ENCODE measurements at places on chromosomes 12 and 14. TPM values are rescaled to one million over a fixed set of nuclear protein-coding genes. Genes with fewer than 3 reads are reported as not detected.

The LRRC23 gene
- total RNA-seq: 3.6 TPM

DNA sequence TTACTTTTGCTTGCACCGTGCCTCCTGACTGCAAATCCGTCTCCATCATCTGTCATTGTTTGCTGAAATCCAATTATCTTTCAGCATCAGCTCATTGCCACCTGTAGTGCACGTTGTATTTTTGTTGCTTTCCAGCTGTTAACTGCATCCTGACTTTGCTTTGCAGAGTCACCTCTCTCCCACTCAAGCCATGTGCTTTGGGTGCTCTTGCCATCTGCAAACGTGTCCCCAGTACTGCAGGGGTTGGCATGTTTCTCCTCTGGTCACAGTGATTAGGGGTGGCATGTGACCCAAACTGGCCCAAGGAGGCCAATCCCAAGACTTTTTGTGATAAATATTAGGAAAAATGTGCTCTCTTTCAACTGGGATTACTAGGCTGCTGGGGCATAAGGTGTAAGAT lies 10.5 kb upstream of the TMED2 start:
- H3K4me3 ChIP-seq: no peak overlapping the region
- no peaks in the 10 kb centered on the region for H3K27me3 ChIP-seq
- DNase-seq: no peak
- H3K36me3 ChIP-seq: no peaks in the 10 kb centered on the region
- H3K27ac ChIP-seq: no peak overlapping the region
- H3K4me1 ChIP-seq: no peaks in the 10 kb centered on the region

- no peaks in the 10 kb centered on the region for H3K27me3 ChIP-seq
- no peaks in the 10 kb centered on the region for H3K4me1 ChIP-seq
- no peak overlapping the region for H3K27ac ChIP-seq
- H3K4me3 ChIP-seq: no peak overlapping the region
- no peak for DNase-seq
- no peaks in the 10 kb centered on the region for H3K36me3 ChIP-seq
These were observed 383.8 kb downstream of the PCNX1 start for GRCh38 chr14:71290960-71291466.

DNA sequence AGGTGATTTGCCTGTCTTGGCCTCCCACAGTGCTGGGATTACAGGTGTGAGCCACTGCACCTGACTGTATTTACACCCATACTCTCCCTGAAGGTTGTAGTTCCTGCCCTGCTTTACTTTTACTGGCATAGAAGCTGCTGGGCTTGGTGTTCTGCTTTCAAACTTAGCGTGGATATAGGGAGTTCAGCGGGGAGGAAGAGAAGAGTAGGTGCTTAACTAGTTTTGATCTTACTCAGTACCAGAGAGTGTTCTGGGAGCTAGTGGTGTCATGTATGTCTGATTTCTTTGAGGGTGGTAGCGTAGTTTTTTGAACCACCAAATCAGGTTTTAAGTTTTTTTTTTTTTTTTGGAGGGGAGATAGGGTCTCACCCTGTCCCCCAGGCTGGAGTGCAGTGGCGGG lies 13.8 kb downstream of the RCOR1 start:
- DNase-seq: no peak
- H3K4me3 ChIP-seq: no peak overlapping the region
- H3K27ac ChIP-seq: no peak overlapping the region
- peaks cover 2% of the 10 kb centered on the region for H3K36me3 ChIP-seq

DNA sequence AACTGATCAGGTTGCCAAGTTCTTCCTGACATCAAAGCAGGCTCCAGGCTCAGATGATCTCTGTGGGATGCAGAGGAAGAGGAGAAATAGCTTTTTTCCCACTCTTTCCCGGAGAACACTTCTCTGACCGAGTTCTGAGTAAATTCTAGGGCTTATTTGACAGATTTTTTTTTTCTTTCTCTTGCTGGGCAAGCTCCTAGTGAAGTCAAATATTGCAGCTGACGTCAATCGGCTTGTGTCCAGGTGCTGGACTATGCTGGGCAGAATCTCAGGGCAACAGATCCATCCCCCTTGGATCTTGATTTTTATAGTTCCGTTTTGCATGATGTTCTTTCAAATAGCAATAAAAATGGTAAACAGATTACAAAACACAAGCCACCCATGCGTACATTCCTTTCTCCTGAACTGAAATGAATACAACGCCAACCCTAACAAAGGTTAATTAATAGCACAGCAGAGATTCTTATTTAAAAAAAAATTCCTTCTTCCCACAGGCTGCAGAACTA lies 182.2 kb downstream of the NOVA1 start:
- no peaks in the 10 kb centered on the region for H3K4me1 ChIP-seq
- no peak overlapping the region for H3K27ac ChIP-seq
- no peak overlapping the region for H3K4me3 ChIP-seq

DNA sequence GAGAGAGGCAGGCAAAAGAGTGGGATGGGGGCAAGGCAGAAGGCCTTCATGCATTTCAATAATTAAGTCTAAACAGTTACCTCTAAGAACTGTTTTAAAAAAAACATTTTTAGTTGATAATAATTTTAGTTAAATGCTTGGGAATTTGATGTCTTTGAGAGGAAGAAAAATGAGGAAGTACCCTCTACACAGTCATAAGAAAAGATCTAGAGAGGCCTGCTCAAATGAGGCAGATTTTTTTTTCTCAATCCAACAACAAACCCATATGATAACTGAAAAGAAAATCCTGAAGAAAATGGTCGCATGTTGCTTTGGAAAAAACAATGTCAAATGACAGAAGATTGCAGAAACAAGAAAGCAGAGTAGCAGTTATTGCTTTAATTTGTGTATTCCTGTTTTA lies 25.6 kb downstream of the SINHCAF start:
- no peak for DNase-seq
- no peak overlapping the region for H3K27ac ChIP-seq
- H3K36me3 ChIP-seq: peaks cover 60% of the 10 kb centered on the region

The DPPA3 gene
- not detected for total RNA-seq

GRCh38 chr14:49966304-49966809 lies 73.5 kb downstream of the ARF6 start:
- no peak overlapping the region for H3K4me3 ChIP-seq
- H3K27me3 ChIP-seq: no peaks in the 10 kb centered on the region
- peak; percentile 10 for DNase-seq
- no peaks in the 10 kb centered on the region for H3K36me3 ChIP-seq
- H3K4me1 ChIP-seq: no peaks in the 10 kb centered on the region
- no peak overlapping the region for H3K27ac ChIP-seq

The HECTD4 gene
- 13.1 TPM for total RNA-seq

DNA sequence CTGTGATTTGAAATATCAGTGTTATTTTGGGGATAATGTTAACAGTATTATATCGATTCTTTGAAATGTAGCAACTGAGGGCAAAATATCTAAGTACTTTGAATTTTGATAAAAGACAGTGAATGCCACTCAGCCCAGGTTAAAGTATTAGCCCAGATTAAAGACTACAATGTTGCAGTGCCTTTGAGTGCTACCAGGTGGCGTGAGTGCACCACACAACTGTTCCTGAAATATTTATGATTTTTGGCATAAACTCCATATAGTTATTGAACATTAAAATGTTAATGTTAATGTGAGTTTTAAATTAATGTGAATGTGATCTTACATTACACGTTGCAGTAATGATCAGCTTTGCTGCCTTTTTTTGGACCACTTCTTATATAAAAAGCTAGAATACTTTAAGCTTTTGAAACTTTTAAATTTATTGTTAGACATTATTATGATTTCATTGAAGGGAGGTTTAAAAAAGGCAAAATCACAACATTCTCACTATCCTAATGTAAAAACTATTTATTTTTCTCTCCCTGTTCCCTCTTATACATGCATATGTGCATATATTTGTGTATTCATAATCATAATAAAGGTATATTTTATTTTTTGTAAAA lies 22.5 kb downstream of the MRPS35 start:
- no peak overlapping the region for H3K27ac ChIP-seq
- no peaks in the 10 kb centered on the region for H3K4me1 ChIP-seq
- peak; percentile 65 for DNase-seq
- H3K36me3 ChIP-seq: peaks cover 58% of the 10 kb centered on the region
- no peaks in the 10 kb centered on the region for H3K27me3 ChIP-seq

- H3K36me3 ChIP-seq: no peaks in the 10 kb centered on the region
- DNase-seq: peak; percentile 82
- H3K27me3 ChIP-seq: no peaks in the 10 kb centered on the region
- peaks cover 52% of the 10 kb centered on the region for H3K4me1 ChIP-seq
- no peak overlapping the region for H3K4me3 ChIP-seq
These were observed 3.7 kb downstream of the SELPLG start for GRCh38 chr12:108629824-108630476.

The CARMIL3 gene
- total RNA-seq: 0.40 TPM

DNA sequence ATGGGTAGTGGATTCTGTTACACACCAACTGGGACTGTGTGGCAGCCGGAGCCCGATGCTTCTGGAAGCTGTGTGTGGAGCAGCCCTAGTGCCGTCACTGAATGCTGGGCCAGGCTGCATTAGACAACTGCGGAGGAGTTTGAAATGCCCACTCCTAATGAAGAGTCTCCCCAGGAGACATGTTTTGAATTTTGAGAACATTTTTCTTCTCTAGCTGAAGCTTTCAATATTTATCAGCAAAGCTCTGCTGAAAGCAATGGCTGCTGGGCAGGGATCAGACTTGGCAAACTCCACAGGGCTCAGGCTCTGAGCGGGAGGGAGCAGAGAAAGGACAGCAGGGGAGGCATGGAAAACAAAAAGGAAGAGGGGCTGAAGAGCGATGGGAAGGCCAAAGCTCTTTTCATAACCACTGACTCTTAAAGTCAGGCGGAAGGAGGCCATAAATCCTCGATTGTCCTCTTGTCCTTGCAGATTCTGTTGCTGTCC lies 189.1 kb downstream of the MON2 start:
- H3K4me1 ChIP-seq: no peaks in the 10 kb centered on the region
- no peak overlapping the region for H3K4me3 ChIP-seq
- H3K27me3 ChIP-seq: no peaks in the 10 kb centered on the region
- no peaks in the 10 kb centered on the region for H3K36me3 ChIP-seq
- no peak for DNase-seq
- H3K27ac ChIP-seq: no peak overlapping the region

GRCh38 chr12:132633901-132634300 lies 15.3 kb downstream of the P2RX2 start:
- H3K27ac ChIP-seq: no peak overlapping the region
- H3K27me3 ChIP-seq: no peaks in the 10 kb centered on the region
- H3K4me1 ChIP-seq: no peaks in the 10 kb centered on the region
- DNase-seq: no peak

DNA sequence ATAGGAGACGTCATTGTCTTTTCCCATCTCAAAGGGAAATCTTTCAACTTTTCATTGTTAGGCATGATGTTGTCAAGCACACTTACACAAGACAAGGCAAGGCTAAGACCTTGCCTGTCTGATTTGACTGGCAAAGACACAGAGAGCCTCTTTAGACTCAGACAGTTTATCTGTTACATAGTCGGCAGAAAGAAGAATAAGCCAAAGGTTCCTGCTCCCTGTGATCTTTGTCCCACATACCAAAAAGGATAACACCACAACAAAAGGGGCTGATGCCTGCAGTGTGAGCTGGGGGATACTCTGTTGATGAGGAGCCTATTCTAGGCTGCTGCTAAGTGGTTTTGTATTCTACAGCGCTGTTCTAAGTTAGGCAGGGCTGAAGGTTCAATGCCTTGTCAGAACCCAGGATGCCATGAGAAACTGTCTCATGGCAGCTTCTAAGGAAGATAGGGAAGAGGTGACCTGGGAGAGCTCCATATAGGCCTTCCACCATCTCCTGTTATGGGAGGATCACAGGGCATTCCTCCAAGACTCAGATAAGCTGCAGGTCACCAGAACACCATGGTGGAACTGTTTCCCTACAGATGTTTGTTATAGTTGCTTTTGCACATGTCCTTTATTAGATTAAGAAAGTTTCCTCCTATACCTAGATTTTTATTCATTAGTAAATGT lies 12.7 kb downstream of the ERC1 start:
- H3K27me3 ChIP-seq: no peaks in the 10 kb centered on the region
- H3K36me3 ChIP-seq: 0 out of 2 replicates have a peak, but pooled peaks cover 2% of the 10 kb centered on the region
- no peaks in the 10 kb centered on the region for H3K4me1 ChIP-seq
- DNase-seq: no peak
- H3K27ac ChIP-seq: no peak overlapping the region

DNA sequence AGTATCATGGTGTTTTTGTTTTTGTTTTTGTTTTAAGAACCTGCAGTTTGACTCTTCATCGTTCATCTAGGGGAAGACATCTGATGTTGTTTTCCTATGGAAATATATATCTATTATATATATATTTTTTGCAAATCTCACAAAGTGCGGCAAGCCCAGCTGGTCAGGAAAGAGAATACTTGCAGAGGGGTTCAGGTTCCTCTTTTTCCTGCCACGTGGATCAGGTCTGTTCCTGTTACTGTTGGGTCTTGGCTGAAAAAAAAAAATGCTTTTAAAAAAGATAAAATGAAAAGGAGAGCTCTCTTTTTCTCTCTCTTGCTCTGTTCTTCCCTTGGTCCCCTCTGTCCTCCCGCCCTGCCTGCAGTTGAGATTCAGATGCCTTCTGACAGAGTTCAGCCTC lies 179.4 kb upstream of the BCL2L14 start:
- no peak overlapping the region for H3K27ac ChIP-seq
- H3K36me3 ChIP-seq: no peaks in the 10 kb centered on the region
- no peaks in the 10 kb centered on the region for H3K27me3 ChIP-seq
- peaks cover 23% of the 10 kb centered on the region for H3K4me1 ChIP-seq

The TGM1 gene
- total RNA-seq: 0.05 TPM

The HOXC5 gene
- total RNA-seq: not detected

The GPHN gene
- total RNA-seq: 35.6 TPM

The AHNAK2 gene
- 1.6 TPM for total RNA-seq

The DNAAF2 gene
- 20.6 TPM for total RNA-seq

The ARMH4 gene
- 1.3 TPM for total RNA-seq

- no peak overlapping the region for H3K4me3 ChIP-seq
- no peak for DNase-seq
- no peaks in the 10 kb centered on the region for H3K27me3 ChIP-seq
- H3K36me3 ChIP-seq: no peaks in the 10 kb centered on the region
- H3K27ac ChIP-seq: no peak overlapping the region
These were observed 239.7 kb downstream of the TRHDE start for GRCh38 chr12:72511906-72512305.

DNA sequence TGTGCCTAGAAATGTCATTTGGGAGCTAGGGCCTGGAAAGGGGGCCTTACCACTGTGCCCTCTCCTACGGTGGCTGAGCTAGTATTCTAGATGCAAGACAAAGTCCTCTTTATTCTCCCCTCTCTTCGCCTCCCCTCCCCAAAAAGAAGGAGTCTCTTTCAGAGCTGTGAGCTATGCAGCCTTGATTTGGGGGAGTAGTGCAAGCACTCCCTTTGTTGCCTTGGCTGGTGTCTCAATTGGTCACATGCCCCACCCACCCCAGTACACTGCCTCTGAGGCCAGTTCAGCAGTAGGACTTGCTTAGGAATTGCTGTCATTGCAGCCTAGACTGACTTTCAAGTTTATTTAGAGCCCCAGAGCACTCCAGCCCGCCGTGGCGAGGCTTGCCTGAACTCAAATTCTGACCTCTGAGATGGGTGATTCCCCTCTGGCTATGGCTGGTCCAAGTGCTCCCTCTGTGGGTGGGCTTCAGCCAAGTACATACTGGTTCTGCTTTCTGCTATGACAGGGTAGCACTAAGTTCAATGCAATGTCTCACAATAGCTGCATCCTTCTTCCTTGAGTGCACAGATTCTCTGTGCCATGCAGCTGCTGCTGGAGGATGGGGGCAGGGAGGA lies 37.0 kb upstream of the FBXO33 start:
- no peaks in the 10 kb centered on the region for H3K36me3 ChIP-seq
- no peaks in the 10 kb centered on the region for H3K4me1 ChIP-seq
- H3K27ac ChIP-seq: no peak overlapping the region
- no peaks in the 10 kb centered on the region for H3K27me3 ChIP-seq
- DNase-seq: peak; percentile 61

The ARHGEF40 gene
- total RNA-seq: 29.3 TPM

Measured in SJCRH30 (cell line).